Activated CD4-positive, alpha-beta T cell treated with anti-CD3 and anti-CD28 coated beads, Interleukin-2, amount 10 ng/mL, durations not matched to agents 7 days and 5 days (primary cell): ENCODE measurements at places on chromosomes 4 and X. TPM values are rescaled to one million over a fixed set of nuclear protein-coding genes. Genes with fewer than 3 reads are reported as not detected.

DNA sequence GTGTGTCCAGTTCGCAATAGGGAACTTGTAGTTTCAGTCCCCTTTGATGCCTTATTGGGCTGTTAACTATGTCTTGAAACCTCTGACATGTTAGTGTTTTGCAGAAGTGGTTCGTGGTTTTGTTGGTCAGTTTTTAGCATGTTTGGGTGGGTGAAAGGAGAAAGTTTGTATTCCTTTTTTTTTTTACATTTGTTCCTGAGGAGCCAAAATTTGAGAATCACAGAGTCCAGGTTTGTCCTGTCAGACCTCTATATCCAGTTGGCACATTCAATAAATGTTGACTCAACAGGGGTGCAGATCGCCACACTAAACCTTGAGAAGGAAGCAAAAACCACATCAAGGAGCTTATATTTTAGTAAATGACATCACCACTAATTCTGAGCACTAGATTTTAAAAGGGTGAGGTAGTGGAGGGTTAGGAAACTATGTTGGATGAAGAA, 26.2 kb downstream of the DLG3 start:
- DNase-seq = no peak
- peaks cover 5% of the 10 kb centered on the region for H3K36me3 ChIP-seq
- H3K27me3 ChIP-seq = no peaks in the 10 kb centered on the region
- peaks cover 17% of the 10 kb centered on the region for H3K4me1 ChIP-seq
- H3K4me3 ChIP-seq = no peak overlapping the region

DNA sequence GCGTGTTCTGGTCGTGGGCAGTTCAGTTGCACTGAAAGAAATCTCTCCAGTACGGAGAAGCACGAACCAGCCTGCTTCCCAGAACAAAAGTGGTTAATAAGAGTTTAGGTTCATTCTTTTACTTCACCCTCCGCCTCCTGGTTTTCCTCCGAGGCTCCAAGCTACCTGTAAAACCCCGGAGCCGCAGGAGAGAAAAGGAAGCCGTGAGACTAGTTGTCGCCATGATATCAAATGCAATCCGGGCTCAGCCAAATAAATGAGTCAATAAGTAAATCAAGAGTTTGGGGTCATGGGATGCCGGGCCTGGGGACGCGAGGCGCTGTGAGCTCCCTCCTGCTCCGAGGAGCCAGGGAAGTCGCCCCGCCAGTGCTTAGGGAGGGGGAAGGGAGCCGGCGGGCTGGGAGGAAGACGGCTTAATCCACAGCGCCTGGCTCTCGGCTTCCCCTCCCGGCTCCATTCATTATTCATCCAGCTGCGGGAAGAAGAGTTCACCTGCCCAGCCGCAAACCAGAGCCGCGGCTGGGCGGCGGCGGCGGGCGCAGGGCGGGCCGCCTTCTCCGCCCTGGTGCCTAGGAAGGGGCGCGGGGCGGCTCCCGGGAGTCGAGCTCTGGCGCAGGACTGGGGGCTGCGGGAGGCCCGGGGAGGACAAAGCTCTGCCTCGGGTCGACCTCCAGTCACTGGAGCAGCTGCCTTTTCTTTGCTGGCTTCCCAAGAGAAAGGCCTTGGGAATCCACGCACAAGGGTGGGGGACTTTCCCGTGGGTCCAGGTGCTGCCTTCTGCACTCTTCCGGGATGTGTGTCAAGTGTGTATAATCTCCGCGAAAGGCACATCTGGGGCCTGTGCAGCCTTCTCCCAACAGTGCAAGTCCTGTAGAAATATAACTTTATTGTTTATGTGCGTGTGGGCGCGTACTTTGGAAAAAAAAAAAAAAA, 1.7 kb downstream of the FRAS1 start:
- peaks cover 70% of the 10 kb centered on the region for H3K27me3 ChIP-seq
- no peaks in the 10 kb centered on the region for H3K36me3 ChIP-seq
- H3K27ac ChIP-seq = no peak overlapping the region
- peaks cover 29% of the 10 kb centered on the region for H3K4me1 ChIP-seq
- peak overlapping the region; percentile 82 for H3K4me3 ChIP-seq

GRCh38 chr4:5572114-5572513, 136.2 kb downstream of the EVC2 start:
- H3K27ac ChIP-seq = no peak overlapping the region
- no peak overlapping the region for H3K4me3 ChIP-seq
- DNase-seq = no peak
- H3K27me3 ChIP-seq = no peaks in the 10 kb centered on the region

- no peaks in the 10 kb centered on the region for H3K4me1 ChIP-seq
- no peaks in the 10 kb centered on the region for H3K27me3 ChIP-seq
- no peak for DNase-seq
Observed at GRCh38 chr4:5752376-5753184, 41.6 kb downstream of the EVC start.

DNA sequence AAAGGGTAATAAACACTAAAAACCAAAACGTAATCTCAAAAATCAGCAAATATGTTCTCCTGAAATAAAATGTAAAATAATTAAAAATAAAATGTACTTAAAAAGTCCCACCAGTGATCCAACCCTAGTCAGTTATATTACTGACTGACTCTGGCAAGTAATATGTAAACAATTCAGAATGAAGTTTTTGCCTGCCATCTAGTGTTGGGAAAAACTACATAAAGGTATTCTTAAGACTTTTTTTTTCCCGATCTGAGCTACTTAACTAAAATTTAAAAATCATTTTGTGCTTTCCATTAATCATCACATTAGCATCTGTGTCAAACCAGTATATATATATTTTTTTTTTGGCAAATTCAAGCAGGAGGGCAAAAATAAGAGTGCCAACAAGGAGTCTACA, 24.0 kb downstream of the RCHY1 start:
- no peak overlapping the region for H3K4me3 ChIP-seq
- H3K4me1 ChIP-seq = no peaks in the 10 kb centered on the region
- DNase-seq = no peak
- H3K36me3 ChIP-seq = peaks cover 19% of the 10 kb centered on the region
- no peak overlapping the region for H3K27ac ChIP-seq

DNA sequence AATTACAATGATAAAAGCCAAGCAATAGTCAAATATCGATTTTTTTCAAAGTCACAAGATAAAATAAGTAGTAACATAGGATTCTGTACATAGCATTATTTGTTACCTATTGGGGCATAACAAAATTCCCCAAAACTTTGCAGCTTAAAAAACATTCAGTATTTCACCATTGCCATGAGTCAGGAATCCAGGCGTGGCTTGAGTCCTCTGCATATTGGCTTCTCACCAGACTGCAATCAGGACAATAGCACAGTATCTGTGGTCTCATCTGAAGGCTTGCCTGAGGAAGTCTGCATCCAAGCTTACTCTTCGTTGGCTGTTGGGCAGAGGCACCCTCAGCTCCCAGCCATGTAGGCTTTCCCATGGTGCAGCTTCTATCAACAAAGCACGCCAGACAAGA, 6.2 kb upstream of the CTBP1 start:
- peaks cover 68% of the 10 kb centered on the region for H3K4me1 ChIP-seq
- no peak for DNase-seq
- H3K27ac ChIP-seq = no peak overlapping the region
- H3K36me3 ChIP-seq = peaks cover 66% of the 10 kb centered on the region

DNA sequence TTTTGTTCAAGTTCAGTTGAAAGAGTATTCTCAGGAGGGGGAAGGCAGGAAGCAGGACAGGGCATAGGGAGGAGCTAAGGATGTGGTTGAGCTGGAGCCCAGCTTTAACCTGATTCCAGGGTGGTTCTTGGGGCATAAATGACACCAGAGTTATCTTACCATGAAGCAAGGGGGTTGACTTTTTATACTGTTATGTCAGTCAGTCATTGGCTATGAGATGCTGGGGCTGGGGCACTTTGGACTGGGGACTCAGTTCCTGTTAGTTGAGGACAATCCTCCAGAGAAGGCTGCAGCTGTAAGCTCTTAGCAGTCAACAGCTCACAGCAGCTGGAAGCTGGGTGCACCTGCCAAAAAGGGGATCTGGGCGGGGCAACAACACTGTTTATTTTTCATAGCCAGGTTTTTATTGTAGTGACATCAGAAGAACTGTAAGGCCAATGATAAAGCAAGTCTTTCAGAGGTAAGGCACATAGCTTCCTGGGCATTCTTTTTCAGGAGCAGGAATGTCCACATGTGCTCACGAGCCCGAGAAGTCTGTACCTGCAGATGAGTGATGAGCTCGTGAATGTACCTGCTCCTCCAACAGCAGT, 78.5 kb downstream of the MID1IP1 start:
- H3K36me3 ChIP-seq = no peaks in the 10 kb centered on the region
- H3K27ac ChIP-seq = peak overlapping the region; percentile 79
- H3K4me3 ChIP-seq = no peak overlapping the region
- DNase-seq = peak; percentile 17

- H3K4me1 ChIP-seq = peaks cover 15% of the 10 kb centered on the region
- H3K27me3 ChIP-seq = no peaks in the 10 kb centered on the region
- H3K36me3 ChIP-seq = no peaks in the 10 kb centered on the region
- H3K27ac ChIP-seq = peak within 1 kb of the TSS; percentile 77
- DNase-seq = peak; percentile 43
Observed at GRCh38 chrX:103628386-103629317, at the start of gene TCEAL1. TCEAL1 (plus strand) TSS chrX:103628975; CDS start chrX:103629917, 942 bp downstream.

DNA sequence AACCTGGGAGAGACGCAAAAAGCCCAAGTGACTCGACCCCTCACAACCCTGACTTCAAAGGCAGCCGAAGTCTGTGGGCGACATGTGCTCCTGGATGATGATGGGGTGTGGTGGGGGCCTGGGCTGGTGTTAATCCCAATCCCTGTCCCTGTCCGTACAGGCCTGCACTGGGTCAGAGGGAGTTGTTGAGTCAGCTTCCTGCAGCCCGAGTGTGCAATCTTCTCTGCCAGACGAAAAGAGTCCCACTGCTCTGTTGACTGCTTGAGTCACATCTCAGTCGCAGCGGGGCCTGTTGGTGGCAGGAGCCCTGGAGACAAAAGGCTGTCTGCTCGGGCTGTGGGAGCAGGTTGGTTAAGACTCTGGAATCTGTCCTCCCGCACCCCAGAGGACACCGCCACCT, 10.3 kb downstream of the FAM3A start:
- DNase-seq = no peak
- H3K4me3 ChIP-seq = no peak overlapping the region
- no peaks in the 10 kb centered on the region for H3K27me3 ChIP-seq
- H3K27ac ChIP-seq = no peak overlapping the region

- no peak for DNase-seq
- peaks cover 32% of the 10 kb centered on the region for H3K4me1 ChIP-seq
- no peak overlapping the region for H3K4me3 ChIP-seq
- H3K27me3 ChIP-seq = no peaks in the 10 kb centered on the region
- H3K36me3 ChIP-seq = no peaks in the 10 kb centered on the region
Observed at GRCh38 chr4:113822555-113823290, 61.2 kb upstream of the CAMK2D start.

- H3K27me3 ChIP-seq = no peaks in the 10 kb centered on the region
- H3K4me1 ChIP-seq = no peaks in the 10 kb centered on the region
- no peak overlapping the region for H3K4me3 ChIP-seq
- no peaks in the 10 kb centered on the region for H3K36me3 ChIP-seq
- DNase-seq = no peak
Observed at GRCh38 chr4:167431371-167431770, 197.1 kb upstream of the SPOCK3 start.

DNA sequence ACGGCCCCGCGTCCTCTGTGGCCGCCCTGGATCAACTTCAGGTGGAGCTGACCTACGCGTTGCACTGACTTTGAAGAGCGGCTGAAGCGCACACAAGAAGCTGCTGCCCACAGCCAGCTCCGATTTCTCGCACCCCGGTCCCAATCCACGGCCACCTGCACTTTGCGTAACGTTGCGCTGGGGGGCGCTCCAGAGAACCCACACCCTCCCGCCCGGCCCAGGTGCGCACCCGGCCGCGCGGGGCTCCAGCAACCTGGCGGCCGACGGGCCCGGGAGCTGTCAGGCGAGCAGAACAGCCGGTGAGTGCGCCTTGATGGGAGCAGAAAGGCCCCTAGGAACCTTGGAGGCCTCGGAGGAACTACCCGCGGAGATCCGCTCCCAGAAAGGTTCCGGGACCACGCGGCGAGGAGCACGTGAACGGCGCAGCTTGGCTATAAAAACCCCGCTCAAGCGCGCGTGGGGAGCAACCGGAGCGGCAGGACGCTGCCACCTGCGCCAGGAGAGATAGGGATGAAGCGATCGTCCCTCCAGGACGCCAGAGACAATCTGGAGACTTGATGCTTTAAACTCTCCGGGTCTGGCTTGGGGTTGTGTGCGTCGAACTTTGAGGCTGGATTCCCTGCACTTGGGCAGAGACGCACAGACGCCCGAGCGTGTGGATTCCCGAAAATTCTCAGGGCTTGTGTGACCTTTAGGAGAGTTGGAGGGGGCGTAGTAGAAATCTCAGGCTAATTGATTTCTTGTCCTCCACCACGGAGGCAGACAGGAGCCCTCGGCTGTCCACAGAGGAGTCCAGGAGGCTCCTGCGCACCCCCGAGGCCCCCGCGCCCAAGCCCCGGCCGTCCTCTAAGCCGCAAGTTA, 591 bp upstream of the NWD2 start:
- H3K27me3 ChIP-seq = peaks cover 54% of the 10 kb centered on the region
- no peaks in the 10 kb centered on the region for H3K36me3 ChIP-seq
- H3K27ac ChIP-seq = no peak overlapping the region
- no peak overlapping the region for H3K4me3 ChIP-seq
- no peak for DNase-seq

- H3K4me1 ChIP-seq = no peaks in the 10 kb centered on the region
- H3K27ac ChIP-seq = no peak overlapping the region
- DNase-seq = no peak
- H3K27me3 ChIP-seq = peaks cover 13% of the 10 kb centered on the region
- no peak overlapping the region for H3K4me3 ChIP-seq
Observed at GRCh38 chr4:77110730-77111129, 34.9 kb upstream of the CCNI start.

The GNRHR gene
- total RNA-seq = not detected

The PDE5A gene
- total RNA-seq = 0.21 TPM

The CYLC1 gene
- total RNA-seq = not detected

The ETDB gene
- total RNA-seq = not detected

The HGFAC gene
- 0.10 TPM for total RNA-seq
